ENCODE measurements at places on chromosomes 1 and 21.

DNA sequence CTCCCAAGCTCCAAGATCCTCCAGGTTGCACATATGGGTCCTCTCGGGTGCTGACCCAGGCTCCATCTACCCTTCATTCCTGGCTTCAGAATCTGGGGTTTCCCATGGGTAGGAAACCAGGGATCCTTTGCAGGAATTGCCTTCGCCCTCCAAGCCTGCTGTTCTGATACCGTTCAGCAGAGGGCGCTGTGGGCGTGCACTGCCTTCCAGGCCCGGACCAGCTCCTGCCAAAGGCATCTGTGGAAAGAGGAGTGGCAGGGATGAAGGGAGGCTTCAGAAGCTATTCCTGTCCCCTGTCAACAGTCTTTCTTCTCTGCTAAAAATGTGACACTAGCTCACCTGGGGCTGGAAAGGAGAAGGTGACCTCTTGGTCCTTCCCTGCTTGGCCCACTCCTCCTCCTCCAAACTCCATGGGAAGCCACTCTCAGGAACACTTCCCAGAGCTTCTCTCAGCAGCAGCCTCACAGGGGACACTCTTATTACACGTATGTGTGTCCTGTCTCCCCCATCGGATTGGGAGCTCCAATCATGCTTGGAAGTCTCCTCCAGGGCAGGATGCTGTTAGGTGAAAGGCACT lies 71.2 kb downstream of the VWA5B1 start:
- DNase-seq: peak; percentile 64

DNA sequence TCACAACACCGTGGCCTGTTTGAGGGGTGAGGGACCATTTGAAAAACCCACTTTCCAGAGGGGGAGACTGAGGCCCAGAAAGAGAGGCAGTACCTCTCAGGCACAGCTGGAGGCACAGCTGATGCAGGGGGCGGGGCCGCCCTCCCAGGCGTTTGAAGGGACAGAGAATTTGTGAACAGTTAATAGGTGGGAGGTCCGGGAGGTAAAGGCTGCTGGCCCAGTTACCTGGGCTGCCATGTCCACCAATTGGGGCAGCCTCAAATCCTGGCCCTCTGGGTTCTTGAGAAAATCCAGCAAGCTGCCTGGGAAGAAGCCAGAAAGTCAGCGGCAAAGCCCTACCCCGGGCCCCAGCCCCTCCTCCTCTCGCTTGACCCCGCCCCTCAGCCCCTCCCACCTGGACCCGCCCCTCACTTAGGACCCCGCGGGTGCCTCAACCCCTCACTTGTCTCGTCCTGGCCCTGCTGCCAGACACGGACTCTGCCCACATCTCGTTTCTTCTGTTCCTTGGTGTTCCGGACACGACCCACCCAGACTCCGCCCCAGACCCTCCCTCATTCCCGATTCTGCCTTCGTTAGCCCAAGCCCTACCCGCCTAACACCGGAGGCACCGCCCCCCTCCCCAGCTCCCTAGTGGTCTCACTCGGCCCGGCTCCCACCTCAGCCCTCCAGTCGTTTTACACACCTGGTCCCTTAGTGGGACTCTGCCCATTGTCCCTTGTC lies 10.8 kb upstream of the AHDC1 start:
- DNase-seq: no peak

DNA sequence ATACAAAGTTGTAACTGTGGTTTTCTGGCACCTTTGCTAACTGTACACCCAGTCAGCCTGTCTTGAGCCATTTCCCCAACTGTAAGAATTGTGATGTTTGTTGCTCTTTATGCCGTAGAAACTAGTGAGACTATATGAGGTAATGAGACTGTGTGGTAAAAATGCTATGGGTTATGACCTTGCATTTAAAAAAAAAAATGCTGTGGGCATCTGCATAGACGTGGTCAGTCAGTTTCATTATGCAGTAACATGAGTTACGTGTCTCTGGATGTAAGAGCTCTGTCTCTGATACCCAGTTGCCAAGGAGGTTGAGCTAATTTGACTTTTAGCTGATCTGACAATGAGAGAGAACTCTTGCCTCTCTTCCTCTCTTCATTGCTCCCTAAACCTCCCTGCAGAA lies 80.6 kb upstream of the LAMC2 start:
- DNase-seq: no peak

- DNase-seq: no peak
Observed at GRCh38 chr21:35399706-35400105, 350.6 kb upstream of the RUNX1 start.

- no peak for DNase-seq
Observed at GRCh38 chr1:51009381-51009780, 39.3 kb downstream of the CDKN2C start.

DNA sequence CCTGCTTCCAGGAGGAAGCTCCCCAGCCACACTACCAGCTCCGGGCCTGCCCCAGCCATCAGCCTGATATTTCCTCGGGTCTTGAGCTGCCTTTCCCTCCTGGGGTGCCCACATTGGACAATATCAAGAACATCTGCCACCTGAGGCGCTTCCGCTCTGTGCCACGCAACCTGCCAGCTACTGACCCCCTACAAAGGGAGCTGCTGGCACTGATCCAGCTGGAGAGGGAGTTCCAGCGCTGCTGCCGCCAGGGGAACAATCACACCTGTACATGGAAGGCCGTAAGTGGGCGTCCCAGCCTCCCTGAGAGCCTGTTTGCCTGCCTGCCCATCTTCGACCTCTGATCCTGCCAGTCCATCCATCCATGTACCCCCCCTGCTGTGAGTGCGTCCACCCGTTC lies 3.6 kb downstream of the ECM1 start:
- DNase-seq: no peak

DNA sequence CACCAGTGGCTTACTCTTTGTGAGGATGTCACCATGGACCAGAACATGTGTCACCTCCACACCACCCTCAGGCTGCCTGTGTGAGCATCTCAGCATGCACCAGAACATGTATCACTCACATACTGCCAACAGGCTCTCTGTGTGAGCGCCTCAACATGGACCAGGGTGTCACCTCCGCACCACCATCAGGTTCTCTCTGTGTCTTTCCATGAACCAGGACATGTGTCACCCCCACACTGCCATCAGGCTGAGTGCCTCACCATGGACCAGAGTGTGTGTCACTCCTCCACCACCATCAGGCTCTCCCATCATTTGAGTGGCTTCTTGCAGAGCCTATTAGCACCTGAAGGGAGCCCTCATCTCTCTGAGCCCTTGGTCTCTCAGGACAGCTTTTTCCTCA lies 125.2 kb downstream of the ZNF648 start:
- no peak for DNase-seq

DNA sequence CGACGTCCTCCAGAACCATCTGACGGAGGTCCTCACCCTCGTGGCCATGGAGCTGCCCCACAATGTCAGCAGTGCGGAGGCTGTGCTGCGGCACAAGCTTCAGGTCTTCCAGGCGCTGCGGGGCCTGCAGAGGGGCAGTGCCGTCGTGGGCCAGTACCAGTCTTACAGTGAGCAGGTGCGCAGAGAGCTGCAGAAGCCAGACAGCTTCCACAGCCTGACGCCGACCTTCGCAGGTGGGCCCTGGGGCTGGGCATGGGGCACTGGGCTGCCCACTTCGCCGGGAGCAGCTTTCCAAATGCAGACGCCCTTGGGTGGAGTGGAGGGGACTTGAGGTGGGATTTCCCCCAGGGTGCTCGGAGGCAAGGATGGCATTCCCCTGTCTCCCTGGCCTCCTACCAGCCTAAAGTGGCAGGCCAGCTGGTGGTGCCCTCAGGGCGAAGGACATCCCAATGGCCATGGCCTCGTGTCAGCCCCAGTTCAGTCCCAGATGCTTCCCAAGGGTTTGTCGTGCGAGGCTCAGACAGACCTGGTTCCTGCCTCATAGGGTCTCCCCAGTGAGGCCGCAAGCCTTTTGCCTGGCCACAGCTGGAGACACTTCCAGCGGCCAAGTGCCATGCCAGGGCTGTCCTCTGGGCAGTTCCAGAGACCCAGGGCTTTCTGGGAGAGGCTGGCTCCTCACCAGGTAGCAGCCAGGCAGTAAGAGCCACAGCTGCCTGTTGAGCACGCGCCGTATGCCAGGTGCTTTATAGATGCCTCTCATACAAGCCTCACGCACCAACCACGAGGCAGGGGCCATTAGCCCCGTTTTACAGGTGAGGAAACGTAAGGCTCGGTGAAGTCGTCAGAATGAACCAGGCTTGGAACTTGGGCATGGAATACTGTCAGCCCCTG lies 27.8 kb downstream of the H6PD start:
- no peak for DNase-seq

- peak; percentile 65 for DNase-seq
Observed at GRCh38 chr1:173424782-173425407, 52.2 kb upstream of the PRDX6 start.

- no peak for DNase-seq
Observed at GRCh38 chr1:21669258-21670058, at the start of gene RAP1GAP. RAP1GAP (minus strand) TSS chr1:21669357; CDS start chr1:21620032, 49,325 bp downstream.

DNA sequence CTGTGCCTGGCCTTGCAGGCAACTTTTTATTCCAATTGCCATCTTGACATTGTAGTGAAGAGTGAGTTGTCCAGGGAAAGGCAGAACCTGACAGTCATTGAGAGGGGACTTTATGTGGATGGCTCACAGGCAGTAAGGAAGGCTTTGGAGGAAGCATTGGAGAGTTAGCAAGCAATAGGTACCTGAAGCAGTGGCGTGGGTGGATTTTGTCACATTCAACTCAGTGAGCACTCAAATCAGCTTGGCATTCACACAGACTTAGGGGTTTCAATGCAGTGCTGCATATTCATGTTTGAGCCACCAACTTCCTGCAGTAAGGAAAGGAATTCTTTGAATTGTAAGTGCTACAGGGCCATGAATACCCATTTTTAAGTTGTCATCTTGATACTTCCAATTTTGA lies 69.0 kb downstream of the AK4 start:
- no peak for DNase-seq

DNA sequence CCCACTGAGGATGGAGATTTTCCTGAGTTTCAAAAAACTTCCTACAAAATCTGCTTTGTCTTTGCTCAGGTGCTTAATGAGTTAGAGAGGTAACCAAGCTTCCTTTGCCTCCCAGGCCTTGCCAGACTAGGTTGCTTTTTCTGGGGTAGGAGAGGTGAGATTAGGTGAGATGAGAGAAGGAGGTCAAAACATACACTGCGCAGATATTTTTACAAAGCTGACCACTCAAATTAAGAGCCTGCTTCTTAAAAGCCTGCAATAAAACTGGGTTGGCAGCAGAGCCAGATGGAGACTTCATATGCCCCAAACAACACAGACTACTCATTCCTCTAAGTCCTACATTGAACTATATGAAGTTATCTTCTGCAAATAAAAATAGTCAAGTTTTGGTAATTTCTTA lies 352.5 kb downstream of the NUF2 start:
- no peak for DNase-seq

DNA sequence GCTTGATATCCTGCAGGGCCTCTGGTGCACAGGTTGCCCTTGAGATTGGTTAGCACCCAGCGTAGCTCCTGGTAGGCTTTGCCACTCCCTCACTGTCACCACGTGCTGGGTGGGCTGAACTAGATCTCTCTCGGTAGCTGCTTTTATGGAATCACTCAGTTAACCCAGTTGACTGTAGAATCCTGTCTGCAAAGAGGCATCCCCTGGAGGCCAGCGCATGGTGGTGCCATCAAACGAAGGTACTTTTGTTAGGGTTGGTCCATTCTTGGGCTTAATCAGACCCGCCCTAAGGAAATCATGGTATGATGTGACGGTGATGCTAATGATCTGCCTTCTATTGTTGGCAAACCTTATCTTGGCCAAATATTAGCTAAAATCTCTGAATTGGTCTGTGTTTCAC lies 153.4 kb downstream of the GALNT2 start:
- DNase-seq: no peak

GRCh38 chr1:156160743-156161171 lies 7.4 kb downstream of the SEMA4A start:
- no peak for DNase-seq

DNA sequence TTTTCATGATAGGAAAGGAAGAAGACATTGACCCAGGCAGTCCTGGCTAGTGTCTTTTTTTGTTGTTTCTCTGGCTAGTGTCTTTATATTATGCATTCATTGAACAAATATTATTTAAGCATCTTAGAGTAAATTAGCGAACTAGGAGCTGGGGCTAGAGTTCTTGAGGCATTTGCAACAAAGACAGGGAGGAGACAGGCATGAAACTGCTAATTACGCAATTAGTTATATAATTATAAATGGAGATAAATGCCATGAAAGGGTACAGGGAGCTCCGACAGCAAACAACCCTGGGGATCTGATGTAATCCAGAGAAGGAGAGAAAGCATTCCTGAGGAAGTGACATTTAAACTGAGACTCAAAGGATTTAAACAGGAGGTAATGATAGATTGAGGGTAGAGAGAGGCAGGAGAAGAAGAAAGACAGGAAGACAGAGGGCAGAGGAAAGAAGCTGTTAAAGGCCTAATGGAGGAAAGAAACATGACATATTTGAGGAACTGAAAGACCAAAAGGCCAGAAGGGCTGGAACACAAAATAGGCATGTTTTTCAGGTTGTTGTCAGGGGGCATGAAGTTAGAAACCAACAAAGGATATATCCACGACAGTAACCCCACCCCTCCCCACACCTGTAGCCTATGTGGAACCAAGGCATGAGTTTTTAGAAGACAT lies 99.5 kb upstream of the GJB5 start:
- DNase-seq: no peak

DNA sequence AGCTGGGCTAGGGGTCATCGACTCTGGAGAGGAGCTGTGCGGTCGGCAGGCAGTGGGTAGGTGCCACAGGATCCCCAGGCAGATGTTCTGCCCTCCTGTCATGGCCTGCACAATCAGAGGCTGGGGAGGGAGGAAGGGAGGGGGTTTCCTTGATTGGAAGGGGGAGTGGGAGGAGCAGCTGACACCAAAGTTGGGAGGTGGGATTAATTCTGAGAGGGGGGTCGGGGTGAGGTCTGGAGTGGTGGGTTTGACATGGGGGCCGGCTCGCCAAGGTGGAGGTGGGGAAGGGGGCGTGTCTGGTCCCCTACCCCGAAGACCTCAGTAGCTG lies 651 bp upstream of the HPCA start:
- DNase-seq: no peak

DNA sequence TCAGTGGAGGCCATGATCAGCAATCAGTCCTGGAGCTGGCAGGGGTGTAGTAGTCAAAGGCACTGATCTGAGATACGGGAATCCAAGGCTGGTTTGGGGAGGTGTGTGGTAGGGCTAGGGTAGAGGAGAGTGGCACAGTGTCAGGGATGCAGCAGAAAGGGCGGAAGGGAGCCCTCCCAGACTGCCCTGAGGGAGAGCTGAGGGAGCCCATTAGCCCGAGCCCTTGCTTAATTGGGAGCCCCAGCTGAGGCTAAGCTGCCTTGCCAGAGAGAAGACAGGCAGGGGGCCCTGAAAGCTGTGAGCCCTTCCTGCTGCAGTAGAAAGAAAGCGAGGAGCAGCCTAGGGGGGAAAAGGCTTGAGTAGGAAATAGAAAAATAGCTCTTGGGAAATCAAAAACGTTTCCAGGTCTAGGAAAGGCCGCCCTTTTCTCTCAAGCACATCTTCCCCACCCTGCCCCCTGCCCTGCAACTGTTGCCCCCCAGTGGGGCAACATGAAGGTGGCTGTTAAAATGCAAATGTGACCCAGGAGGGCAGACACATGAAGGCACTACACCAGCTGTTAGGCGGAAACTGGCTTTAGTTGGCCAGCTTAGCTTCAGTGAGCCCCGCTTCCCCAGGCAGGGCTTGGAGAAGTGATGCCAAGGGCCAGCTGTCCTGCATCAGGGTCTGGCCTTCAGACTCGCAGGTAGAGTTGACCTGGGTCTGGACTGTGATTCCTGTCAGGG lies 106.2 kb downstream of the UCK2 start:
- DNase-seq: no peak

DNA sequence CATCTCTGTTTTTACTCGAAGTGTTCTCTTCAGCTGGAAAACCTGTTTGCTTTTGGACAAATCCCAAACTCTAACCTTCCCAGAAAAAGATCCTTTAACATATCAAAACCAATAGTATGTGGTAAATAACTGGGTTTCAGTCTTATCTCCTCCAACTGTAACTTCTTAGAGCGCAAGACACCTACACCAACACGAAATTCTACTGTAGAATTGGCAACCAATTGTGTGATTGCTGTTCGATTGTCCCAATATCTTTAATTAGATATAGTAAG lies 5.8 kb upstream of the MPZL1 start:
- DNase-seq: no peak

Data from RWPE1 (cell line).